Bronchial epithelial cell (primary cell): ENCODE measurements at places on chromosomes 3 and 15.

DNA sequence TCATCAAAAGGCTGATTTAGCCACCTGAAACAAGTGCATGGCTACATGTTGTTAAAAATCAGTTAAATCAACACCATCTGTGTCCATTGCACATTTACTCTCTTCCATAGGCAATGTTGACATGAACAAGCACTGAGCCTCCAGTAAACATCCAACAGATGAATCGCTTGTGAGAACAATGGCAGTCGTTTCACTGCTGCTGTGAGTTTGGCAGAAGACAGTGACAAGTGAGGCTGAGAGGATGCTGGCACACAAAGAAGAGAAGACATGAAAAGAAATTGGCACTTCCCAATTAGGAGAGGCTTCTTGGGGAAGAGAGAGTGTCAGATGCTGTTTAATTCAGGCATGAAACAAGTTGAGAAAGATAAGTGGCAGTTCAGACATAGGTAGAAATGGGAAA is 227.4 kb upstream of the STT3B start:
- DNase-seq: no peak

- peak; percentile 6 for DNase-seq
Observed at GRCh38 chr3:124200407-124200806, 208.5 kb upstream of the ROPN1 start.

- no peak for DNase-seq
Observed at GRCh38 chr15:100558771-100559254, 30.1 kb upstream of the CERS3 start.

DNA sequence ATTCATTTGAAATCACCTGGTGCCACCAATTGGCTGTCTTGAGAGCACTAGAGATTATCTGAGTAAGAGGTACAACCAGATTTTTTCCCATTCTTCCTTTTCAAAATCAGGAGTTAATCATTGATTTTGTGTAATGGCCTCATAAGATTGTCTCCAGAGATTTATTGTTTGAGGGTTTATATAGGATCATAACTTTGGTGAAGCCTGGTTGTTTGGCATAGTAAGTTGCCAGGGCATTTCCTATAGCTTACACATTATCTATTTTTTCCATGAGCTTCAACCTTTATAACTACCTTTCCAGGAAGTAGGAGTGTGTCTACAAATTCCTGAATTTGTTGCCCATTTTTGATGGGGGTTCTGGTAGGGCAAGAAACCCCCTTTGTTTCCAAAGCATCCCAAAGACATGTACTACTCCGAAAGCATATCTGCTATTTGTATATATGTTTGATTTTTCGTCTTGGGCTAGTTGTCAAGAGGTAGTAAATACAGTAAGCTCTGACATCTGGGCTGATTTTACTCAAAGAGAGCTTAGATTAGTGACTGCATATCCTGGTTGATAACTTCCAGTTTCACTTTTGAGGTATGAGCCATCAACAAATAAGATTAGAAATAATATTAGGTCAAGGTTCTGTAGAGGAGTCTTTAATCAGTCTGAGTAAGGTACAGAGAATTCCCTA is 11.7 kb upstream of the PRR23B start:
- no peak for DNase-seq
